ENCODE measurements at places on chromosomes 13 and 19. TPM values are rescaled to one million over a fixed set of nuclear protein-coding genes. Genes with fewer than 3 reads are reported as not detected.

DNA sequence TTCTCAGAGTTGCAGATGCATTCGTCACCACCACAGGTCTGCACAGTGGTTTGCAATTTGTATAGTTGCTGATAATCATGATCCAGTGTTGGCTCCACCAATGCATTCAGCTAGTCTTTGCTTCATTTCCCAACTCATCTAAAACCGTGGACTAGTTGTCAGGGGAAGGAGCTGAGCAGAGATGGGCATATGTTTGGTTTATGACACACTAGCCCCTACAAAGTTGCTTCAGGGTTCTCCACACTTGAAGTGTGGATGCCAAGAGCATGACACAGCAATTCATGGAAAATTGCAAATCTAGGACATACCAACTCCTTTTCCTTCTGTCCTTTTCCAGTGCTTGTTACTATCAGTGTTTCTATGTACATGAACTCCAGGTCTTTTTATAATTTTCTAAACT, 168.0 kb downstream of the TNFSF13B start:
- DNase-seq = no peak

DNA sequence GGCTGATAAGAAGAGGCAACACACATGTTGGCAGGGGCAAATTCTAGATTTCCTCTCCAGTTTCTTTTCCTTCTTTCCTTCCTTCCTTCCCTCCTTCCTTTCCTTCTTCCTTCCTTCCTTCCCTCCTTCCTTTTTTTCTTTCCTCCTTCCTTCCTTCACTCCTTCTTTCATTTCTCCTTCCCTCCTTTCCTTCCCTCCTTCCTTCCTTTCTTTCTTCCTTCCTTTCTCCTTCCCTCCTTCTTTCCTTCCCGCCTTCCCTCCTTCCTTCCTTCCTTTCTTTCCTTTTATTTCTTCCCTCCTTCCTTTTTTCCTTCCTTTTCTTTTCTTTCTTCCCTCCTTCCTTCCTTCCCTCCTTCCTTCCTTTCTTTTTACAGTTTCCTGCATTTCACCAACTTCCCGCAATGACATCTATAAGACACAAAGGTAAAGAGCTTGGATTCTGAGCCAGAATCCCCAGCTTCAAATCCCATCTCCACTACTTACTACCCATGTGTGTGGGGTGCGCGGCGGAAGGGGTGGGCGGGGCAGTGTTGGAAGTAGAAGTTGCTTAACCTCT, 35.3 kb downstream of the INSR start:
- DNase-seq = no peak

DNA sequence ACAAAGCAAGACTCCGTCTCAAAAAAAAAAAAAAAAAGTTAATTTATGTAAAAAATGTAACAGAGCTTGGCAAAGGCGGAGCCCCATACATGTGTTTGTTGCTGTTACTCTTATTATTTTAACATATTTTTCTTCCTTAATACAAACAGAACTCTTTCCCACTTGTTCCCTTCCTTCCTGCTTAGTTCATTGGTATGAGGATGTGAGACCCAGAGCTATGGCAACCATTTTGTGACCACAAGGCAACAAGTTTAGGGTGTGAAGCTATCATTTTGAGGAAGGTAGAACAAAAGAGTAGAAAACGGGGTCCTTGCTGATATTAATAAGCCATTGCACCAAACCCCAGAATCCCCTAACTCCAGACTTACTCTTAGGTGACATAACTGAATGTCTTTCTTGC, 5.4 kb downstream of the IFNL1 start:
- DNase-seq = no peak

DNA sequence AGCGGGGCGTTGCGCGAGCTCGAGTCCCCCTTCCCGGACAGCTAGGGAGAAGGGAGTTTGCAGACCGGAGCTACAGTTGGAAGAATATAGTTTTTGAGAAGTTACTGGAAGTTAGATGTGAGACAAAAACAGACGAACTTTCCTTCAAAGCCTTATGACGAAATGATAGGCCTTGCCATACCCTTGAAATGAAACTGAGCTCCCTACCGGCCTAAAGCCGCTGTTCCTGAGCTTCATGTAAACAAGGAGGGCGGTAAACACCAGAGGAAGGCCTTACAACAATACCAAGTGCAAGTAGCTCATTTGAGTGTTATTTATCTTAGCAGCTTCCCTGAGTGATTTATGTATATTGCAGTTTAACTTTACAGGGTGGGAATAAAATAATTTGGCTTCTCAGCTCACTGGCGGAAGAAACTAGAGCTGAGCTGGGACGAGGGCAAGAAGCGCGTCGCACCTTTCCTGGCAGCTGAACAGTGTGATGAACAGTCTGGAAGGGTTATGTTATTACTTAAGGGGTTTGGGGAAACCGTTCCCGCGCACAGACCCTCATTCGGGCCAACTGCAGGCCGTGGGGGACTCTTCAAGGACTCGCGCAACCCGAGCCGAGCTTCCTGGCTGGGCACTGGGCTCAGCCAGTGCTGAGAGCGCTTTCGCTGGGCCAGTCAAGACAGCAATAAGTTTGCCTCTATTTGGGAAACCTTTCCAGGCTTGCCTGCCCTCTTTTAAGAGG, 111.2 kb downstream of the KCNRG start:
- peak; percentile 38 for DNase-seq

DNA sequence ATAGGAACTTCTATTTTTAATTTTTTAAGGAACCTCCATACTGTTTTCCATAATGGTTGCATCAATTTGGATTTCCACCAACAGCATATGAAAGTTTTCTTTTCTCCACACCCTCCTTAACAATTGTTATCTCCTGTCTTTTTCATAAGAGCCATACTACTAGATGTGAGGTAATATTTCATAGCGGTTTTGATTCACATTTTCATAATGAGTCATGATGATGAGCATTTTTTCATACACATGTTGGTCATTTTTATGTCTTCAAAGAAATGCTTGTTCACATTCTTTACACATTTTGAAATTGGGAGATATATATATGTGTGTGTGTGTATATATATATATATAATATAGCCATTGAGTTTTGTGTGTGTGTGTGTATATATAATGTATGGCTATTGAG, 420.3 kb upstream of the PCDH9 start:
- no peak for DNase-seq

DNA sequence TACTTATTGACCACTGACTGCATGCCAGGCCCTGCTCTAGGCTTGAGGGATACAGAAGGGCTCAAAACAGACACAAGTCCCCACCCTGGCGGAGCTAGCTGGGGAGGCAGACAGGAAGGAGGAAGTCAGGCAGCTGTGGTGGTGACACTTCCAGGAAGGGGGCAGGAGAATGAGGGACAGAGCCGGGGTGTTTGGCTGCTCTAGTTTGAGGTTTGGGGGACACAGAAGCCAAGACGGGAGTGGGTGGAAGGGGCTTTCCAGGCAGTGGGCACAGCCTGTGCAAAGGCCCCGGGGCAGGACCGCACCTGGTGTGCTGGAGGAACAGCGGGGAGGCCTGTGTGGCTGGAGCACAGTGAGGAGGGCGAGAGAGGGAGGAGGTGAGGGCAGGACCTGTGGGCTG, 4.0 kb downstream of the MRPL54 start:
- no peak for DNase-seq

DNA sequence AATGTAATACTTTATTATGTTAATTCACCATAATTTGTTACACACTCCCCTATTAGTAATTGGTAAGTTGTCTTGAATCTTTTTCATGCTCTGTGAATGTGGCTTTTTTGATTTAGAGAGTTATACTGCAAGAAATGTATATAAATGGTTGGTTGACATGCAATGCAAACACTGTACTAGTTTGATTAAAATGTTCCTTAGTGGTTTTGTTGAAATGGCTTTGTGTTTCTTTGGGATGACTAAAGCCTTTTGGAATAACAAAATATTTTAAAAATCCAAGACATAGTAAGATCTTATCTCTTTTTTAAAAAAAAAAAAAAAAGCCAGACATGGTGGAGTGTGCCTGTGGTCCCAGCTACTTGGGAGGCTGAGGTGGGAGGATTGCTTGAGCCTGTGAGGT, 10.5 kb downstream of the LAMP1 start:
- DNase-seq = no peak

- no peak for DNase-seq
Measured at GRCh38 chr13:46051968-46052318, 603 bp downstream of the ZC3H13 start.

DNA sequence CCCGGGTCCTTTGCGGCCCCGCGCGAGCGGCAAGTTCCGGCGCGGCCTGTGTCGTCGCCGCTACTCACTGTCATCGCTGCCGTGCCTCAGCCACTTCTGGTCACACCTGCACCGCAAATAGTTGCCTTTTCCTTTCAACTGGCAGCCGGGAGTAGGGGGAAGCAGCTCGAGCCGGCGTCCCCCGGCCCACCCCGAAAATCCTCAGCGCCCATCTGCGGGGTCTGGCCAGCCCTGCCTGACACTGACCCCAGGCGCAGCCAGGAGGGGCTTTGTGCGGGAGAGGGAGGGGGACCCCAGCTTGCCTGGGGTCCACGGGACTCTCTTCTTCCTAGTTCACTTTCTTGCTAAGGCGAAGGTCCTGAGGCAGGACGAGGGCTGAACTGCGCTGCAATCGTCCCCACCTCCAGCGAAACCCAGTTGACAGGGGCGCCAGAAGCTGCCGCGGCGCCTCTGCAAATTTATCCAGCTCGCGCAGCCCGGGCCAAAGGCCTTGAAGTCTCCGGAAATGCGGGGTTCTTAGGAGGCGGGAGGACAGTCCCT, 1.7 kb downstream of the PDX1 start:
- DNase-seq = no peak

- DNase-seq = peak; percentile 82
Measured at GRCh38 chr19:6222884-6223283, 56.9 kb downstream of the MLLT1 start.

Gene SIGLEC12
- not detected for total RNA-seq

Gene PLIN5
- not detected for total RNA-seq

Gene ZNF419
- total RNA-seq = 11.1 TPM

Gene ZNF83
- 43.1 TPM for total RNA-seq

All from RPMI7951 (cell line).